Activated B cell treated with CpG ODN at 0.5 μM for 24 hours (primary cell): ENCODE measurements at places on chromosomes 13 and 19.

- peak; percentile 75 for DNase-seq
These were observed 5.7 kb downstream of the REX1BD start for GRCh38 chr19:18594096-18594823.

- DNase-seq = no peak
These were observed 239.3 kb downstream of the KCTD12 start for GRCh38 chr13:76646946-76647345.

DNA sequence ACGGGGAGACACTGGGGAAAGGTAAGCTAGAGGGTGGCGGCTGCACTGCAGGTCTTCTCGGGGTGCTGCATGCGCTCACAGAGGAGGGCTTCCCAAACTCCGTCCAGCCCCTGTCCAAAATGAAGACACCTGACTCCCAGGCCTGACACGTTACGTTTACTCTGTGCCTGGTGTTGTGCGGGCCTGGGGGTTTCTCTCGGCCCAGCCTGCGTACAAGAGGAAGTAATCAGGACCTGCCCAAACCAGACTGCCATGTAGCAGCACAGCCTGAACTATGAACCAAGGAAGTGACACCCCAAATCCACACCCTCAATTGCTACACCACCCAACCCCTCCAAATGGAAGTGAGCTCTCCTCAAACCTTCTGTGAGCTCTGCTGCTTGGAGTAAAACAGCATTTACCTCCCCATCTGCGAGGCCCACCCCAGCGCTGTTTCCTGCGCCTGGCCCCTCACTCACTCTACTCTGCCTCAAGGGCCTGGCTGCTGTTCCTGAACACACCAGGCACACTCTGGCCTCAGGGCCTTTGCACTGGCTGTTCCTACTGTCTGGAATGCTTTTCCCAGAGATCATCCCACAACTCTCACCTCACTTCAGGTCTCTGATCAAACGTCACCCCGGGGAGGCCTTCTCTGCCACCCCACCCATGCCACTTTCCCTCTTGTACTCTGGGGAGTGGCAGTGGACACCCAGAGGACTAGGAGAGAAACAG, 3.0 kb downstream of the HSPBP1 start:
- no peak for DNase-seq

DNA sequence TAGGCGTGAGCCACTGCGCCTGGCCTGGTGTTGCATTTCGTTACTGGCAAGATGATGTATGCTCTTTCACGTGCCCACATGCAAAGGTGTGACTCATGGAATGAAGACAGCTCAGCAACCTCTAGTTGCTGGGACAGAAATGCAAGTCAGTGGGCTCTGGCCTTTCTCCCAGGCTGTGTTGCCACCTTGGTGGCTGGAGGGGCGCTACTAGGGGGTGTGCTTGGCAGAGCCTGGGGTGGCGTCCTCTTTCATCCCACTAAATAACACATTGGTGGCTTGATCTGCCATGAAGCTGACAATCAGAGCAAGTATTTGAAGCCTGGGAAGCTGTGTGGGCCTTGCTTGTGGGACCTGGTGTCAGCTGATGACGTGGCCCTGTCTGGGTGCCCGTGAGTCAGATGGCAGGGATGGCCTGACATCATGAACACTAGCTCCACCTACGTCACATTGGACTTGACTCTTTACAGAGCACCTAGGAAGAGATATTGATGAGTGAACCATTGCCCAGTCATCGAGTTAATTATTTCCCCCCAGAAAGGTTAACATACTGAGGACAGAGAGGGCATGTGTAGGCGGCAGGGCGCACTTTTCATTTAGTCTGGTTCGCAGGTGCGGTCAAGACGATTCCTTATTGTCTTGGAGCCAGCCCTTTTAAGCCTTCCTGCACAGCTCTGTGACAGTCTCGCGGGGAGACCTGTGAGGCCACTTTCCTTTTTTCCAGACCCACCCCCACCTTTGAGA, 154.2 kb downstream of the TM9SF2 start:
- no peak for DNase-seq

GRCh38 chr19:38711726-38712153, 32.5 kb downstream of the CAPN12 start:
- no peak for DNase-seq

GRCh38 chr13:59494151-59494550, 669.6 kb downstream of the DIAPH3 start:
- no peak for DNase-seq

GRCh38 chr13:36945078-36945477, 25.0 kb upstream of the SMAD9 start:
- DNase-seq = no peak

DNA sequence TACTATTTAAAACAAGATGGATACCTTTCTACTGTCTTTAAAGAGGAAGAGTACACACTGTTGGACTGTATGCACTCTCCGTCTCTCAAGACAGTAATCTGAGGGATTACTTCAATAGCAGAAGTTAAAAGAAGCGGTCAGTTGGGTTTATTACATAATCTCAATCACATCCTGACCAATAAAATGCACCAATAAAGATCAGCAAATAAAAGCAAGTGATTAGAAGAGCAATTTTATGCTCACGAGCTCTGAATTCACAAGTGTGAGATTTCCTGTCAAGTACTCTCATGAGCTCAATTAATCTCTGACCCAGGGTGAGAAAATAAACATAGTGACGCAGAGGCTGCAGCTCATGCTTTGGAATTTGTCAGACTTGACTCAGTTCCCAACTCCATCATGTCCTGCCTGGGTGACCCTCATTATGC, 12.2 kb downstream of the ABCC4 start:
- no peak for DNase-seq

DNA sequence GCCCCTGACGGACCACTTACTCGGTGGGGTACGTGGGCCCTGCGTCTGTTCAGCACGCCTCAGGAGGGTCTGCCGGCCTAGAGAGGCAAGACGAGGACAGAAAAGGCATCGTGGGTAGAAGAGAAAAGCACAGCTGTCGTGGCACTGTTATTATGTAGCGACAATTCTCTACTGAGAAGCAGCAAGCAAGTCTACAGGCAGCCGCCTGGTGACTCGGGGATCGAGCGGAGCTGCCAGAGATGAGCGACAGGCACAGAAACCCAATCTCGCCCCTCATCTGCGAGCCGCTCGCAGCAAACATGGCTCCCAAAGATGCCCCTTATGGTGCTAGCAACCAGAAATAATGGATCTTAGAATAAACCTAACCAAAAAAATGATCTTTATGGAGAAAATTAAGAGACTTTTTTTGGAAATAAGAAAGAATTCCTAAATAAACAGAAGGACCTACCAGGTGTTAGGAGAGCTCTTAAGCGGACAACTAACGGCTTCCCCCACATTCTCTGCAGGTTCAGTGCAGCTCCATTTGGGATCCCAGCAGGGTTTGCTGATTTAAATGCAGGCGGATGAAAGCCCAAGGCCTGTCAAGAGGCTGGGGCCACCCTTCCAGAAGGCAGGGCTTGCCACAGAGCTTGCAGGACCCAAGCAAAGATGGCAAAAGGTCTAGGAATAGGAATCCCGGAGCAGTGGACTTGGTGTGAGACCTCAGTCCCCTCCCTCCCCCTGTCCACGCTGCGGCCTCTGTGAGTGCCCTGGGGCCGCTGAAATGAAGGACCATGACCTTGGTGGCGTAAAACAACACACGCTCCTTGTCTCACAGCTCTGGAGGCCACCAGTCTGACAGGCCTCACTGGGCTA, 152.6 kb downstream of the KDM4B start:
- no peak for DNase-seq

DNA sequence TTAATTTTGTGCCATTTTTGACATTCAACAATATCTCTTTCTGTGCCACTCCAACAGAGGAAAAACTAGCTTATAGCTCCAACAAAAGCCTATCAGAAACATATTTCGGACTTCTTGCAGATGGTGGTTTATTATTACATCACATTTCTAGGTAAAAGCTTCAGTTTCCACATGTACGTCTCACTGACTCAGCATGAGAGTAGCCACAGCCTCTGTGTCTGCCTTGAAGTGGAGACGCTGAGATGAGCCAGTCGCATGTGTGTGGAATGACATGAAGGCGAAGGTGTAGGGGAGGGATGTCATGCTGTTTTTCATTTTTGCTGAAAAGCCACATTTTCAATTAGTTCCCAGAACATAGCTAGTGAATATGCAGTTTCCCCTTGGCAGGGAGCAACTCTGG, 598.6 kb downstream of the EFNB2 start:
- no peak for DNase-seq

- no peak for DNase-seq
These were observed 5.5 kb upstream of the WTIP start for GRCh38 chr19:34475975-34476594.

DNA sequence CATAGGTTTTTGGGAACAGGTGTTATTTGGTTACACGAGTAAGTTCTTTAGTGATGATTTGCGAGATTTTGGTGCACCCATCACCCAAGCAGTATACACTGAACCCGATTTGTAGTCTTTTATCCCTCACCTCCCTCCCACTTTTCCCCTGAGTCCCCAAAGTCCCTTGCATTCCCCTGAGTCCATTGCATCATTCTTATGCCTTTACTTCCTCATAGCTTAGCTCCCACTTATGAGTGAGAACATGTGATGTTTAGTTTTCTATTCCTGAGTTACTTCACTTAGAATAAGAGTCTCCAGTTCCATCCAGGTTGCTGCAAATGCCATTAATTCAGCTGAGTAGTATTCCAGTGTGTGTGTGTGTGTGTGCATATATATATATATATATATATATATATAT, 97.2 kb upstream of the EDNRB start:
- DNase-seq = no peak

- no peak for DNase-seq
These were observed 24.1 kb upstream of the NFIC start for GRCh38 chr19:3342246-3342645.
